ENCODE measurements at places on chromosomes 7 and 10.

GRCh38 chr7:20797462-20798080, 10.9 kb upstream of the SP8 start:
- no peak for DNase-seq

GRCh38 chr10:27470885-27471284, 33.2 kb upstream of the RAB18 start:
- DNase-seq = no peak

GRCh38 chr7:132654150-132654549, 77.9 kb upstream of the PLXNA4 start:
- peak; percentile 25 for DNase-seq

- DNase-seq = no peak
Observed at GRCh38 chr7:31518766-31519165, 4.9 kb downstream of the ITPRID1 start.

DNA sequence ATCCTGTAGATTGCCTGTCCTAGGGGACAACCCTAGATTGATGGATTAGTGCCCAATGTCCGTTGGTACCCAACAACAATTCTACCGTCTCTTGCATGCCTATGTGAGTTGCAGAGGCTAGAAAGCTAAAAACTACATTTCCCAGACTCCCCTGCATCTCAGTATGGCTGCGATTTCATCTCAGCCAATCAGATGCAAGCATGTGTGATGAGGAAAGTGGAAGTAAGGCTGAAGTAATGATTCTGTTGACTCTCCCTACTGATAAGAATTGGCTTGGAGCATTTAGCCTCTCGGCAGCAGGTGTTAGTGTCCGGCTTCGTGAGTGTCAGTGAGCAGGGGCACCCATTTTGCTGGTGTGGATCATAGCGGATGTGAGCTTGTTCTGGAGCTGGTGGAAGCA, 171.9 kb downstream of the FGFR2 start:
- DNase-seq = no peak

DNA sequence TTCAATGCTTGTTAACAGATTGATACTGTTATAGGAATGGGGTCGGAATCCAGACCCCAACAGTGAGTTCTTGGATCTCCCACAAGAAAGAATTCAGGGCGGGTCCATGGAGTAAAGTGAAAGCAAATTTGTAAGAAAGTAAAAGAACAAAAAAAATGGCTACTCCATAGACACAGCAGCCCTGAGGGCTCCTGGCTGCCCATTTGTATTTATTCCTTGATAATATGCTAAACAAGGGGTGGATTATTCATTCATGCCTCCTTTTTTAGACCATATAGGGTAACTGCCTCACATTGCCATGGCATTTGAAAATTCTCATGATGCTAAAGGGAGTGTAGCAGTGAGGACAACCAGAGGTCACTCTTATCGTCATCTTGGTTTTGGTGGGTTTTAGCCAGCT, 717.2 kb upstream of the KCND2 start:
- no peak for DNase-seq

DNA sequence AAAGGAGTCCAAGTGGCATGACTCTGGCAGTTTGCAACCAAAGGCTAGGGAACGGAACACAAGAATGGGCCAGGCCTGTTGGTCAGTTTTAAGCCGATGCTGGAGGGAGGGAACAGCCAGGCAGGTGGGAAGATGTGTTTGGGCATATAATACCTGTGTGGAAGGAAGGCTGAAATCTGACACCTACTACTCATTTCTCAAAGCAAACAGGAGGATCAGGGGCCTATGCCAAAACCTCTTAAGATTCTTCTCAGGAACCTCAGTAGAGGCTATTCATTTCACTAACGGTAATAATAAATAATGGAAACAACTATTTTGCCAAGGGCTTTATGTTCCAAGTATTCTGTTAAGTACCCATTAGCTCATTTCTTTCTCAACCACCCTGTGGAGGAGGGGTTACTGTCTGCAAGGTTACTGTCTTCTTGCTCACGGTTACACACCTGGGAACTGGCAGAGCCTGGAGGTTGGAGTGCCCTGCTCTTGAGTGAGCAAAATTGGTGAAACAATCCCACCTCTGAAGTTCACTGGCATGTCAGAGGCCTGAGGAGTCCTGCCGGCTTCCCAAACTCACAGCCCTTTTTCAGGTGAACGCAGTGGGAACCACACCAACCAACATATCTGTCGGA, 35.5 kb downstream of the GOT1 start:
- DNase-seq = no peak

DNA sequence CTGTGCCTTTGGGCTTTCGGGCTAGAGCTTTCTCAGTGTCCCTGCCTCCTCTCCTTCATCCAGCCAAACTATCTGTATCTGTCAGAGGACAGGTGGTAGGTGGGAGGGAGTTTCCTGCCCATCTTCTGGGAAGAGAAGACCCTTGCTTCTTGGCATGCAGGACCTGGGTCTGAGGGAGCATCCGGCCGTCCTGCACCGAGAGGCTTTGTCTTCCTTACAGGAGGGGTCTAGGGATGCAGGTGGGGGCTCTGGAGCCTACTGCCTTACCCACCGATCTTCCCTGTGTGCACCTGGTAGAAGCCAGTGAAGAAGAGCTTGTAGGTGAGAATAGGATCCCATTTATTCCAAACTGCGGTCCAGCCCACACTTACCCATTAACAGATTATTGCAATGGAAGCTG, 5.8 kb upstream of the KLF6 start:
- no peak for DNase-seq

- no peak for DNase-seq
Observed at GRCh38 chr7:28623863-28624262, 211.5 kb downstream of the CREB5 start.

DNA sequence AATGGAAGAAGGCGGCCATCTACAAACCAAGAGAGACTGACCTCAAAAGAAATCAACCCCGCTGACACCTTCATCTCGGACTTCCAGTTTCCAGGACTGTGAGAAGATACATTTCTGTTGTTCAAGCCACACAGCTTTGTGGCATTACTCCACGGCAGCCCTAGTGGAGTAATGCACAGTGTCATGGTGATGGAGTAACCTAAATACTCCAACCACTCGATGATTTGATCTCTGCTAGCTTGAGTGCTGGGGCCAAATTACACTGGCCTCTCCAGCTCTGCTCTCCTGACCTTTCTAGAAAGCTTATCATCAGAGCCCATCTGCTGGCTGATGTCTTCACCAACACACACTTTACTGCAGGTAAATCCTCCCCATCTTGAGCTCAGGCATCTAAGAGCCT, 52.2 kb downstream of the GALNT17 start:
- DNase-seq = no peak

DNA sequence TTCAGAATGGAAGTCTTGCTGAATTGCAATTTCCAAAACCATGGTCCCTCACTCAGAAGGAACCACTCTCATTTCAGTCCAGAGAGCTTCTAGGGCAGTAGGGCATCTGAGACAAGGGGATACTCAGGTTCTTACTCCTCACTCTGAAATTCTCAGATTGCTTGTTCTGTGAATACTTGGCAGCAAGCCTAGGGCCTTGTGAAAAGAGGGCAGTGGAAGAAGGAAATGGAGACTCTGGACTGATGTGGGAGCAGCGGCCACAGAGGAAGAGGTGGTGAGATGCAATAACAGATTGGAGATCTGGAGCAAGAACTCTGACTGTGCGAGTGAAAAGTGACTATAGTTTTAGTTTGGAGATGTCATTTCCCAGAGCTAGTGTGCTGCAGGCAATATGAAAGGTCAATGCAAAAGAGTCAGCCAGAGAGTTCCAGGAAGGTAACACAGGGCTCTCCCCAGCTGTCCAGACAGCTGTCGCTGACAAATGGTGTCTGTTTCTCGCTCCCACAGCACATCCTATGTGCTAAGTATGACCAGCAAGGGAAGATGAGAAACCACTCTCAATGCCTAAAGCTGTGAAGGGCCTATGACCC, 291.6 kb upstream of the KIAA1217 start:
- DNase-seq = no peak

GRCh38 chr7:6256677-6257535, 15.5 kb downstream of the CYTH3 start:
- DNase-seq = no peak

DNA sequence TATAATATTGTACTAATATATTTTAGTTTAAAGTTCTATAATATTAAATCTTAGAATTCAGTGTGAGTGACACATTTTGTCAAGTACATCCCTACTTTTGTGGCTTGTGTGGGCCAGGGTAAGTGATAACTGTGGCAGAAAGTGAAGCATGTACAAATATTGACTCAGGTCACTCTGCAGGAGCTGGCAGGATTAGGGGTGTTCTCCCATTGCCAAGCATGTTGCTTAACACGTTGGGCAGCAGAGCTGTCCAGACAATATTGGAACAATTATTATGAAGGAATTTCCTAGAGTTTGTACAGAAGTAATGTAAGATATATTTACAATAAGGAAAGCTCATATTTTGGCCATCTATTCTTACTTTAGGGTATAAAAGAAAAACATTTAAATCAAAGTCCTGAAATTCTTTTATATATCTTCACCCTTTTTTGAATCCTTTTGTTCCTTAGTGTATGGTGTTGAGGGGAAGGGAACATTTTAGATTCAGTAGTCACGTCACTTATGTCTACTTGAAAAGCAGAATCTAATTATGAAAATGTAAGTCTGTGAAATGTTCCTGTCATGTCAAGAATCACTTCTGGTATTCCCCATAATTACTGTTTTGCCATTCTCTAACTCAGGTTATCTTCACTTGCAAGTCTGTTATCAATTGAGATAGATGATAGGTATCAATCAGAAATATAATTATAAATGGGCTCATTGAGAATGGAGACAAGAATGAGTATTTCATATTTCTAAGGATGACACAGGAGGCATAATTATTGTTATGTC, 4.0 kb downstream of the HDAC9 start:
- DNase-seq = no peak

GRCh38 chr7:26022982-26023381, 129.0 kb upstream of the NFE2L3 start:
- no peak for DNase-seq

GRCh38 chr7:112596981-112597380, 116.2 kb downstream of the LSMEM1 start:
- DNase-seq = no peak

DNA sequence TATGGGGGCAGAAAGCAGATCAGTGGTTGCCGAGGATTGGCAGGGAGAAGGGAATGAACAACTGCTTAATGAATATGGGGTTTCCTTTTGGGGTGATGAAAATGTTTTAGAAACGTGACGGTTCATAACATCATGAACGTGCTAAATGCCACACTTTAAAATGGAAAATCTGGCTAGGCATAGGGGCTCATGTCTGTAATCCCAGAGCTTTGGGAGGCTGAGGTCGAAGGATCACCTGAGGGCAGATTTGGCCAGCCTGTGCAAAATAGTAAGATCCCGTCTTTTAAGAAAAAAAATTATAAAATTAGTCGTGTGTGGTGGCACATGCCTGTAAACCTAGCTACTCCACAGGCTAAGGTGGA, 3.1 kb downstream of the FAM3C start:
- DNase-seq = no peak

DNA sequence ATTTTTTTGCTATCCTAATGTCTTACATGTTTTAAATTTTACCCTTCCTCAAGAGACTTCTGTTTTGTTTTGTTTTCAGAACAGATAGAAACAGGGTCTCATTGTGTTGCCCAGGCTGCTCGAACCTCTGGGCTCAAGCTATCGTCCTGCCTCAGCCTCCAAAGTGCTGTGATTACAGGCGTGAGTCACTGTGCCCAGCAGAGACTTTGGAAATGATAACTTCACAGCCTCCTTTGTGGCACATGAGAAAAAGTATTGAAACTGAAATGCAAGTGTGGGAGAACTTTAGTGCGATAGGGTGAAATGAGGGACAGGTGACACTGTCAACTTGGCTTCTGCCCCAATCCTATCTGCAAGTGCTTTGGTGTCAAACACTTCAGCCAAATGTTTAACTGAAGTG, 21.6 kb downstream of the IRF5 start:
- DNase-seq = no peak

DNA sequence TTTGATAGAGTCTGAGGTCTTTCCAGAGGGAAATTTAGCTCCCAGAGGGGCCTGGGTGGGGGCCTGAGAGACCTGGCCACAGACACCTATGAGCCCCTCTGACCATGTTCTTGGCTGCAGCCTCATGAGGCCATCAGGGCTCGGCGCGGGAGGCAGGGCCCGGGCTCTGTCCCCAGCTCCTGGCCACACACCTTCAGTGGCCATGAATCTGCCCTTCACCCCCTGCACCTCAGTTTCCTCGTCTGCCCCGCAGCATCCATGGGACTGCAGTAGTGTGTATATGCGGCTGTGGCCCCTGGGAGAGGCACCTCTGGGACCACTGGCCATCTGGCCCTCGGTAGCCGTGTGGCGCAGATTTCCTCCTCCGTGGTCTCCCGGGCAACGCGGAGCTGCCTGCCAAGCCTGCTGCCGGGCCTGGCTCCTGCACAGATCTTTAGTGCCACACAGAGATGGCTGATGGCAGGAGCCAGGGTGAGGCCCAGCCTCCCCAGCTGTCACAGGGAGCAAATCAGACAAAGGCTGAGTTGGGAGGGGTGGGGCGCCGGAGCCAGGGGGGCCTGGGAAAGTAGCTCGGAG, 23.6 kb upstream of the ADCYAP1R1 start:
- no peak for DNase-seq

DNA sequence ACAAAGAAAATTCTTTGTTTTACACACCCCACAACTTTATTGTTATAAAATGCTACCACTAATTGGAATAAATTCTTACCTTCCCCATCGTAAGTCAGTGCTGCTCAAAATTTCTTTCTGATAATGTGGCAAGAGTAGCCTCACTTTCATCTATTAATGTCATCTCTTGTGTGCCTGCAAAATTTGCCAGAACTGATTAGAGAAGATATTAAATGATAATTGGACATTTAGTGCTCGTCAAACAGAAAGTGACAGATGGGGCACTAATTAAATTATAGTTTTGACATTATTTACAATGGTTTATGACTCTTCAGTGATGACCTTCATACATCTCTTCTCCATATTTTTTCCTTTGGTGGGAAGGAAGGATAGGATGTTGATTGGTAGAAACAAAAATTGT, 690.9 kb downstream of the NXPH1 start:
- no peak for DNase-seq

DNA sequence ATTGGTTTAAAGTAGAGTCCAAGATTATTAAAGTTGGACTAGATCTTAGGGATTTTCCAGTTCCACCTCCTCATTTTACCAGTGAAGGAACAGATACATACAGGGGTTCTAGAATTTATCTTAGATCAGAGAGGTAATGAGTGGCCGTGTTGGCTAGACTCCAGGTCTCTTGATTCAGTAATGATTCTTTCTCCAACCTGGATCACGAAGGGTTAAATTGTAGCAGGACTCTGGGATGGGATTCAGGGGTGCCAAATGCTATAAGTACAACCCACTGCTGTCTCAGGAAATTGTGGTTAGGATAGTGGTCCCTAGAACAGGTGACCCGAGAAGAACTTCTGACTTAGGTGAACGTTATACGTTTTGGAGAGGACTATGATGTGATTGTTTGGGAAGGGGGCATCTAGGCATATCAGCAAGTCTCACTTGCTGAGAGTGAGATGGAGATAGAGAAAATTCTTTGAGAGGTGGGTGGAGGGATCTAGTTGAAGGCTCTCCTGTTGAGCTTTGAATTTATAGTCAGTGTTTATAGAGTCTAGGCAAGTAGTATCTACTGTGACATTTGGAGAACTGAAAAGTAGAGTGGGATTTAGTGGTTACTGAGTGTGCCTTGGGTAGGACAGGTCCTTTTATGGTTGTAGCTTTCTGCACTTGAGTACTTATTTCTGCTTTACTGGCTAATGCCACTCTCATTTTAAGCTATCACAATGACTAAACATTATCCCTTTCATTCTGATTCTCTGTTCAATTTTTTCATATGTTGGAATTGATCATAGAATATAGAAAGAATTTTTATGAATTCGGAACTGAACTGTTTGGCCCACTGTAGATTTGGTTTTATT, 58.3 kb downstream of the ST7 start:
- no peak for DNase-seq

Data from CD4-positive, alpha-beta T cell treated with Interleukin-6 for 4 hours (primary cell).